HFFc6 (cell line): ENCODE measurements at places on chromosomes 4 and X. TPM values are rescaled to one million over a fixed set of nuclear protein-coding genes. Genes with fewer than 3 reads are reported as not detected.

Gene ODAM
- total RNA-seq: not detected in 3 replicates

Gene MAGEA4
- total RNA-seq: not detected in 3 replicates

Gene SMAD1
- 8.4 to 10.1 TPM (median 9.2 TPM) in 3 replicates for total RNA-seq

Gene TBX22
- not detected in 3 replicates for total RNA-seq

Gene MAGEB1
- not detected in 3 replicates for total RNA-seq

Gene GAK
- 61.5 to 68.0 TPM (median 67.8 TPM) in 3 replicates for total RNA-seq

Gene AADAT
- 3.9 to 7.1 TPM (median 6.1 TPM) in 3 replicates for total RNA-seq

Gene RPA4
- total RNA-seq: 0.13 to 0.54 TPM (median 0.18 TPM) in 3 replicates

Gene HOPX
- total RNA-seq: not detected in 3 replicates

Gene BEX1
- total RNA-seq: not detected in 3 replicates

Gene GYG2
- 0.29 TPM in 1 of 3 replicates, not detected in the others for total RNA-seq

Gene APBB2
- total RNA-seq: 34.0 and 41.6 TPM in 2 replicates

Gene PLXNB3
- total RNA-seq: 14.9 to 37.1 TPM (median 31.6 TPM) in 3 replicates

Gene MAMLD1
- 3.8 to 4.5 TPM (median 4.3 TPM) in 3 replicates for total RNA-seq

Gene TSPAN7
- total RNA-seq: not detected in 2 replicates

Gene NDP
- 0.23 TPM in 1 of 2 replicates, not detected in the other for total RNA-seq

Gene FTSJ1
- 50.0 and 55.0 TPM in 2 replicates for total RNA-seq

Gene SHROOM4
- not detected in 3 replicates for total RNA-seq

Gene CXCL9
- total RNA-seq: not detected in 2 replicates

Gene FGFBP1
- not detected in 2 replicates for total RNA-seq

Gene PNMA3
- total RNA-seq: not detected in 3 replicates

Gene PGM2
- total RNA-seq: 39.2 to 45.2 TPM (median 42.7 TPM) in 3 replicates

Gene RHOXF1
- not detected in 3 replicates for total RNA-seq

Gene BCOR
- total RNA-seq: 14.9 to 19.9 TPM (median 15.0 TPM) in 3 replicates

Gene RADX
- 0.07 to 0.36 TPM (median 0.15 TPM) in 3 replicates for total RNA-seq

Gene SPANXB1
- 7.9 TPM in 1 of 3 replicates, not detected in the others for total RNA-seq

Gene ANAPC10
- 17.4 to 20.0 TPM (median 17.8 TPM) in 3 replicates for total RNA-seq

Gene TKTL1
- not detected in 3 replicates for total RNA-seq

Gene C4orf51
- not detected in 3 replicates for total RNA-seq

Gene HCCS
- total RNA-seq: 40.9 to 45.4 TPM (median 45.0 TPM) in 3 replicates

Gene LNX1
- 0.07 TPM in 1 of 3 replicates, not detected in the others for total RNA-seq
